ENCODE measurements at places on chromosomes 12 and 14.

DNA sequence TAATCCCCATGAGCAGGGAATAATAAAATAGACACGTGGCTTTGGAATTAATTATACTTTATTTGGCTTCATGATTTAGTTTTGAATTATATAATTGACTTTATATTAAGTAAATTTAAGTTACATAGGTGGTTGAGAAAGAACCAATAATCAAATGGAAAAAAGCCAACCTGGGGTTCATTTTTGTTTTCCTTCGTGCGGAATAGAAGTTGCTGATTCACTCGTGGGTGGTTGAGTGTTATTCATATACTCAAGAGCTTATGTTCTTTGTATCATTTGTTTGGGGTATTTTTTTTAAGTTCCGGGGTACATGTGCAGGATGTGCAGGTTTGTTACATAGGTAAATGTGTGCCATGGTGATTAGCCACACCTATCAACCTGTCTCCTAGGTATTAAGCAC, 58.0 kb downstream of the ZNF664 start:
- no peak for DNase-seq

DNA sequence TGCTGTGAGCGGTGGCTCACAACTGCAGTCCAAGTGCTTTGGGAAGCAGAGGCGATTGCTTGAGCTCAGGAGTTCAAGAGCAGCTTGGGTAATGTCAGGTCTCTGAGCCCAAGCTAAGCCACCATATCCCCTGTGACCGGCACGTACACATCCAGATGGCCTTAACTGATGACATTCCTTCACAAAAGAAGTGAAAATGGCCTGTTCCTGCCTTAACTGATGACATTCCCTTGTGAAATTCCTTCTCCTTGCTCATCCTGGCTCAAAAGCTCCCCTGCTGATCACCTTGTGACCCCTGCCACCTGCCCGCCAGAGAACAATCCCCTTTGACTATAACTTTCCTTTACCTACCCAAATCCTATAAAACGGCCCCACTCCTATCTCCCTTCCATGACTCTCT, 48.6 kb downstream of the SLC25A47 start:
- DNase-seq = no peak

DNA sequence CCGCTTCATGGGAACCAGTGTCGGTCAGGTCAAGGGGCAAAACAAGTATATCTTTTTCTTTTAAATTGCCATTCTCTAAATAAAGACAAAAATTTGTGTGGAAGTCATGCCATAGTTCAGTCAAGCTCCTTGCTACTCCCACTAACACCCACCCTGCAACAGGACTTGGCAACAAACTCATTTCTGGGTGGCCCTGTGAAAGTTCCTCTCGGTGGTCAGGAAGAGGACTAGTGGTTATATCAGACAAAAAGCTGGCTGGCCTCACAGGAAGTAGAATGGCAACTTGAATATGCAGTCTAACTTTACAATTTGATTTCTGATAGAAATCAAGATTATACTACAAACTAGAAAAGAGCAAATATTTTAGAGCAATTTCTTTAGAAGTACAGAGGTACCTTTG, 11.2 kb downstream of the DHRS7 start:
- DNase-seq = no peak

DNA sequence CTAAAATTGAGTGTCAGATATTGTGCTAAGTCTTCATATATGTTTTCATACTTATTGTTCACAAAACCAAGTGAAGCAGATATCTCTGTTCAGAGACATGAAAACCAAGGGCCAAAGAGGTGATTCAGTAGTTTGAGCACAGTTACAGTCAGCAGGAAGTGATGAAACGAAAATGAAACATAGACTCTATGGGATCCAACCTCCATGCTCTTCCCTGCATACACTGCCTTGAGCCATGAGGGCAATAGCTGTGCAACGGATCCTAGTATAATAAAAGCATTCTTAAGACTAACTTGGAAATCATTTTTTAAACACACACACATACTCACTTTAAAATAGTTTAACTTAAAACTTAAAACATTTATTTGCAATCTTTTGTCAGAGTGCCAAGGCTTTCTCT, 27.9 kb downstream of the ESR2 start:
- DNase-seq = no peak

DNA sequence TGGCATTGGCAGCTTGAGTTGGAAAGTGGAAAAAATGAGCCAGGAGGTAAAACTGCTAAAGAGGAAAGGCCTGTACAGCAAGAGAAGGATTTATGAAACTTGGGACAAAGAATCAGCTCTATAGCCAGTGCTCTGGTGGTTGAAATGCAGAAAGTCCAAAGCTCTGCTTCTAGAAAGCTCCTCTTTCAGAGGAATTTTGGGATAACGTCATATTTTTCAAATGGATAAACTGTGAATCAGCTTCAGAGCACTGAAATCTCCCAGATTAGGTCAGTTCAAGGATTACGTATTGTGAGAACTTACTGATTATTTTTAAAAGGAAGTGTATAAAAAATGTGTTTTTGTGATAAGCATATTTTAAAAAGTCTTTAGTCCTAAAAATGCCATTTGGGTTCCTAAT, 203.1 kb upstream of the CNOT2 start:
- DNase-seq = no peak

GRCh38 chr14:106208794-106209193, 682.4 kb downstream of the TMEM121 start:
- DNase-seq = no peak

DNA sequence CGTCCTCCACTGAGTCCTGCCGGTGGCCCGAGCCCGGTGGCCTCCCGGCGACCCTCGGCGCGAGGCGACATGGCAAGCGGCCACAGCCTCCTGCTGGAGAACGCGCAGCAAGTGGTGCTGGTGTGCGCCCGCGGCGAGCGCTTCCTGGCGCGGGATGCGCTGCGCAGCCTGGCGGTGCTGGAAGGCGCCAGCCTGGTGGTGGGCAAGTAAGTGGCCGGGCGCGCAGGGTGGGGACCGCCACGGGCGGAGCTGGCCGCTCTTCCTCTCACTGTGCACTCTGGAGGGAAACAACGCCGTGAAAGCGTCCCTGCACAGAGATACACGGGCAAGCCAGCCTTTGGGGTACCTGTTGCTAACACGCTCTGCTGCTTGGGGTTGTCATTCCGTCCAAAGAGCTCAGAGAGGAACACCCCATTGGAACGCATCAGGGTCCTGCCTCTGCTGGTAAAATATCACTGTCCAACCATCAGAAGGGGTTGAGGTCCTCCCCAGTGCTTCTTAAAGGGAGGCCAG, at the start of gene AMDHD1:
TSS of gene AMDHD1 (plus strand) at position 2 of the 513 bp plus-strand sequence. CDS start at position 70, 68 bp downstream.
- peak; percentile 23 for DNase-seq

DNA sequence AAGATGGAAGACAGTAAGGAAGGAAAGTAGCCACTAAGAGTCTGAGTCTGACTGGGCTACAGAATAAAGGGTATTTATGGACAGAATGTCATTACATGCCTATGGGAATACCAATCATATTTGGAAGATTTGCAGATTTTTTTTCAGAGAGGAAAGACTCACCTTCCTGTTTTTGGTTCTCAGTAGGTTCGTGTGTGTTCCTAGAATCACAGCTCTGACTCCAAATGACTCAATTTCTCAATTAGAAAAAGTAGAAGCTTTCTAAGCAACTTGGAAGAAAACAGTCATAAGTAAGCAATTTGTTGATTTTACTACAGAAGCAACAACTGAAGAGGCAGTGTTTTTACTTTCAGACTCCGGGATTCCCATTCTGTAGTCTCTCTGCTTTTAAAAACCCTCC, 15.4 kb upstream of the PAPLN start:
- DNase-seq = no peak

GRCh38 chr14:99966912-99967311, 98.3 kb upstream of the EVL start:
- no peak for DNase-seq

GRCh38 chr14:52399921-52400595, 85.9 kb downstream of the PTGER2 start:
- no peak for DNase-seq

DNA sequence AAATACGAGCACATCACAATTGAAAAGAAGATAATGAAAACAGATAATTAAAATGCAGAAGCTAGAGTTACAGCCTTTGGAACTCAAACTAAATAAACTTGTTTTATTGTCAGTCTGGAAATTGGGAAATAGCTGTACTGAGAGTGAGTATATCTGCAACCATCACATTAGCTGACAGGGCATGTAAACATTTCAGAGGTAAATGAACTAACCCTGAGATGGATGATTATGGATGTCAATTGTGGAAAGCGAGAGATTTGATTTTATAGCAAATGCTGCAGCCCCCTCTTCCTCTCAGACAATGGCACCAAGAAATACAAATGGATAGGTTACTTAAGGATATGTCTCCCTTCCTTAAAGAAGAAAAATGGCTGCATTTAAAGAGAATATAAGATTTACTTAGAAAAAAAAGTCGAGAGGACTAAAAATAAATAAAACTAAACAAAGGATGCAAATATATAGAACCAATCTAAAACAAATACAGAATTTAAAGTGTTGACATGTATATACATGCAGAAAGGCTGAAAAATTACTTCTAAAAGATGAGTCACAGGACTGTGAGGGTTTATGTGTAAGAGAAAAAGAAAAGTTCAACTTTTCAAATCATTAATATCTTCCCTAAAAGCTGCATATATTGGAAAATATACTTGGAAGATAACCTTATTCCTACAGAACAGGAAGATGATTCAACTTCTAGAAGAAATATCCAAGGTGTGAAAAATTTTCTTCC, 120.3 kb upstream of the FLRT2 start:
- no peak for DNase-seq

DNA sequence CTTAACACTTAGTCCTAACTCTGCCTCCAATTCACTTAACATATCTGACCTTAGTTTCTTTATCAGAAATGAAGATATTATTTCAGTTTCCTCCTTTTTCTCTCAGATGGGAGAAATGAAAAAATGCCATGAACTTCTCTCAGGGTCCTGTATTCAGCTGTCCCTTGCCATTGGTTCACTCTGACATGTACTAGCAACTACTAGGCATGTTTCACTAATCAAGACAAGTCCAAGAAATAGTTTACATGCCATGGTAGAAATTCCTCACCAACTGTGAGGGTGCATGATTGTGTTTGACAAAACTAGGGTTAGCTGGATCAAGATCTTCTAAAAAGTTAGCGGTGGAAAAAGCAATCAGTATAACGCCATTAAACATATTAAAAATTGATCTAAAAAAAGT, 7.0 kb upstream of the ATXN7L3B start:
- DNase-seq = no peak

- DNase-seq = no peak
These were observed 220.3 kb downstream of the FBXL14 start for GRCh38 chr12:1373901-1374735.
